ENCODE measurements at places on chromosomes 4 and X.

GRCh38 chr4:153089742-153090141, 114.5 kb upstream of the TRIM2 start:
- DNase-seq: no peak

DNA sequence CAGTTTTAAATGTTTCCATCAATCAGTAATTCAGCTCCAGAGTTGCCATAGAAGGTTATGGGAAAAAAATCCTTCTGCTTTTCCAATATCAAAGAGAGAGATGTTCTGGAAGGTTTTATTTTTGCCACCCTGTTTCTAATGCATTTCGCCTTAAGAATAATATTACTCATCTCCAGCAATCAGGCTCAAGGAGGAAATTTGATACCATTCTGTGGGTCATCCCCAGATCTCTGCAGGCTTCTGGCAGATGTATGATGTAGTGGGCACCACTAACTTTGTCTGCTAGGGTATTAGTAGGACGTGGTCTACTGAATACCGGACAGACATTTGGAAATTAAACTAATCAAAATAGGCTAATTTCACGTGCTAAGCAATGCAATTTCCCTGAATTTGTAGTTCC, 645.4 kb upstream of the TENM3 start:
- no peak for DNase-seq

DNA sequence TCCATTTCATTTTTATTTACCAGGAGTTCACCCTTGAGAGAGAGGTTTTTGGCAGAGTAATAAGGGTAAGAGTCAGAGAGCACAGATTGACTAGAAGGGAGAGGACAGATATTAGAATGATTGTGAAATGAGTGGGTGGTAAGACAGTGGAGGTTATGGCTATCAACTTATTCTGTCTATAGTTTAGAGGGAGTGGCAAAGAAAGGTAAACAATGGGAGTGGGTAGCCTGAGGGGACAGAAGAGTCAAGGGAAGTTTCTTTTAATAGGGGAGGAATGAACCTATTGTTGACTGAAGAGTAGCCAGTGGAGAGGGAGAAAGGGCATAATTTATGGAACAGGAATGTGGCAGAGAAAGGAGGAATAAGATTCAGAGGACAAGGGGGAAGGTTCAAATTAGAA, 186.5 kb upstream of the NRK start:
- no peak for DNase-seq

- no peak for DNase-seq
Measured at GRCh38 chr4:48853604-48854394, 22.9 kb downstream of the OCIAD1 start.

DNA sequence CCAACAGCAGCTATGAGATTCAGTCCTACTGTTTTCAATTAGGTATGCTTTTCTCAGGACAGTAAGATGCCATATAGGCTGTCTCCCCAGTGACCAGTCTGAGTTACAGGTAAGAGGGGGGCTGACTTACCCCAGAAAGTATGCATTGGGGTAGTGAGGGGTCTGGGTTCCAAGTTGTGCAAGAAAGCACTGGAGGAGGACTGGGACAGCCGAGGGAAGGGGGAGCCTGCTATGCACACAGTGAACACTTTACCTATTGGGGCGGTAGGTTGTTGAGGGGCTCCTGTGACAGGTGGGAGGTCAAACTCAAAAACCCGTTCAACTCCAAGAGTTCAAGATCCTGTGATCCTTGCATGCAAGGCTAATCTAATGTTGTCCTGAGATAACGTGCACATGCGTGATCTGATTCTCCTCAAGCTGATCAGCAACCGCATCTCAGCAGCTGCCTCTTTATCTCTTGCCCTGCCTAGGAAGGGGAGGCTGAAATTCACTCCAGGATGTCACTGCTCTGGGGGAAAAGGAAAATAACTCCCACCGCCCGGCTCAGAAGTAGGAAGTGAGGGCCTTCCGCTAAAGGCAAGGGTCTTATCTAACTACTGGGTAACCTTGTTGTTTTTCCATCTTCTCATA, 108.8 kb upstream of the KIT start:
- no peak for DNase-seq

DNA sequence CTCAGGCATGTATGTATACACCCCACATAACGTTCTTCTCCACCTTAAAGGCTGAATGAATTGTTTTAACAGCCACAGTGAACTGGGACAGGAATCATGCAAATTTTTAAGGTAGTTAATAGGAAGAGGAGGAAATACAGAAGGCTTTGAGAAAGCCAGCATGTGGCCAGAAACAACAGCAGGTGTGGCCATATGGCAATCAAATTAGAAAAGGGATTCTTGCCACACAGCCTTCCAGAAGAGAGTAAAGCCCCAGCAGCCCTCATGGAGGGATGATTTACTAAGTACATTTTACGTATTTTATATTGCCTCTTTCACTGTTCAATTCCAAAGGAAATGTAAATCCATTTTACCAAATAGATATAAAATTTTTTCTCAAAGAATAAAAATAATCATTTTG, 792.2 kb downstream of the ADGRL3 start:
- no peak for DNase-seq

GRCh38 chr4:163245044-163245728, 78.5 kb upstream of the NAF1 start:
- no peak for DNase-seq

GRCh38 chr4:77922158-77923094, 59.8 kb downstream of the MRPL1 start:
- DNase-seq: no peak

DNA sequence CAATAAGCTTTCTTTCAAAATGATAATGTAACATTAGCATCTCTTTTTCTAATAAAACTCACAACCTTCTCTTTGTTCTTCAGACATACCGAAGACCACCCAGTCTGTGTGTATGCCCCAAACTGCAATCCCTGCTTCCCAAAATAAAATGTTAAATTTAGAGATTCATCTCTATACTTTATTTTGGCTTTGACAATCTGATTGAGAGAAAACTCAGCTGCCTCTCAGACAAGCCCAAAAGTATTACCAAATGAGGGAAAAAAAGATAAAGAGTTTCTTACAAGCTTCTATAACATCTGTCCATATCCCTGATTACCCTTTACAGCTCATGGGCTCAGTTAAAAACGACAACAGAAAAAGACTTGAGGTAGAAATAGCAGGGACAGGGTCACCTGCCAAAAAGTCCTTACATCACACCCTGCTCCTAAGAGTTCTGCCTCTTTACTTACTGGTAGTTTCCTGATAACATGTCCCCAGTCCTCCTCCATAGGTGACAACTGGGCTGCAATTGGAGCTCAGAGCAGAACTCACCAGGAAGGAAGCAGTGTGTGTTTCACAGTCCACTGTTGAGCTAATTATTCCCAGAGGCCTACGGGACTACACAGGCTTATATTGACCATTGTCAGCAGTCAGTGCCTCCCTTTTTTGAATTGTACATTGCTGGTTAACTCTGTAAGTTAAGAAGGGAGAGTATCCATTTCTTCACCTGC, 70.9 kb upstream of the FAM9C start:
- no peak for DNase-seq

DNA sequence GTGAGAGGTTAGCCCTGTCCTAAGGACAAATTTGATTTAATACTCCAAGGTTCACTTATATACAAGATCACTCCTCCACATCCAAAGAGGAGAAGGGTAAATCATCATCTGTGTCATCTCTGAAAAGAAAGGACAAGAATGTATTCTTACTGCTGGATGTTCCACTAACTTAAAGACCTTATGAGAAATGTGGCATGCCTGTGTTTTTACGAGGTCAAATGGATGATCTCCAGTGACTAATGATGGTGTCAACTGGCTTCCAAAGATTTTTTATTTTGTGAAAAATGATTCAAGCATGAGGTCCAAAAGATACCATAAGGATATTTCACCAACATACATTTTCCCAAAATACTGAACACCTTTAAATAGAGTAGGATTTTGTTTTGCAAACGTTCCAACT, 143.4 kb downstream of the PTCHD1 start:
- no peak for DNase-seq

DNA sequence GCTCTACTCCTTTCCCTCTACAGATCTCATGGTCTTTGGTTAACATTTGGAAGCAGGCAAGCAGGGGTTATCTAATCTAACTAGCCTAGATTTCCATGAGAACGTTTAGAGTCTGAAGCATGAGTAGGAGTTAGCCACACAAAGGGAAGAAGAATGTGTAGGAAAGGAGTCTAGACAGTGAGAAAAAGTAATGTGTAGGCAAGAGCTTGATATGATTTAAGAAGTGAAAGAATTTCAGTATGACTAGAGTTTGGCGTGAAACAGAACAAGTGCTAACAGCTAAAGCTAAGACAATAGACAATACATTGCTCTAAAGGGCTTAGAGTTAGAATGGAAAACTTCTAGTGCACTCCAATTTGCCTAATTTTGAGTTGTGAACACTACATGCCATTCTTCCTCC, 10.8 kb downstream of the CXCL8 start:
- no peak for DNase-seq

- no peak for DNase-seq
Measured at GRCh38 chr4:8336412-8337075, 67.0 kb downstream of the HTRA3 start.

DNA sequence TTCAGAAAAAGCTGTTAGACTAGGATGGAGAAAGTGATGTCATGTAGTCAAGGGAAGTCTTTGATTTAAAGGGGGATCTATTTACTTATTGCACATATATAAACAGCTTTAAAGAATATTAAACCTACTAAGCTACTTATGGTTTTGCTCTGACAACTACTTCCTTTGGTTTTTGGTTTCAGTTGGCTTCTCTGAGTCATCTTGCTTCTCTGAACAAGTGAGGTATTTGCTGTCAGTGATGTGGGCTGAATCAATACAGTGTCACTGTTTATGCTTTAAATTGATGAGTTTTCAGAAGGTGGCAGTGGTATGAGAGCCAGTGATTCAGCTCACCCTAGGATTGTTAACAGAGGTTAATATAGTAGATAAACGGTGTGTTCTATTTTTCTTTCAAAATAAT, 75.1 kb downstream of the CEP44 start:
- no peak for DNase-seq

DNA sequence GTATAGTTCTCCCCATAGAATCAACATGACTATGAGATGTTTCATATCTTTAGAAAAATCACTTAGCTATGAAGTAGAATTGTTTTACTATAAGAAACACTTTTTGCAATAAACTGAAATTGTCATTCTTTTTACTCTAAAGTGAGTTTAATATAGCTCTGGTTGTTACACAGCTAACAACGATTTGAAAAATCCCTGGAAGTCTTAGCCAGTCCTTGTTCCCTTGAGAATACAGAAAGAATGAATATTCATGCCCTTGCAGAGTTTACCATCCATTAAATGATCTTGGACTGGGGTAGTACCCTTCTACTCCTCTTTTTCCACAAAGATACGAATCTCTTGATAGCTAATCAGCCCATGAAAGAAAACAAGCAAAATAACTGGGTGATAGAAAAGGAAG, 141.8 kb downstream of the JADE1 start:
- no peak for DNase-seq

- DNase-seq: no peak
Measured at GRCh38 chr4:73691759-73692158, 48.6 kb upstream of the CXCL8 start.

- DNase-seq: peak; percentile 56
Measured at GRCh38 chrX:116667346-116668134, 204.8 kb upstream of the CT83 start.

DNA sequence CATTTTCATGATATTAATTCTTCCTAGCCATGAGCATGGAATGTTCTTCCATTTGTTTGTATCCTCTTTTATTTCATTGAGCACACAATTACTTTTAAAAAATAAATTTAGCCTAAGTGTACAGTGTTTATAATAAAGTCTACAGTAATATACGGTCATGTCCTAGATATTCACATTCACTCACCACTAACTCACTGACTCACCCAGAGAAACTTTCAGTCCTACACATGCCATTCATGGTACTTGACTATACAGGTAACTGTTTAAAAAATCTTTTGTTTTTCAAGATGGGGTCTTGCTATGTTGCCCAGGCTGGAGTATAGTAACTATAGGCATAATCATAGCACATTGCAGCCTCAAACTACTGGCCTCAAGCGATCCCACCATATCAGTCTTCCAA, 348.1 kb downstream of the RAPGEF2 start:
- no peak for DNase-seq

- no peak for DNase-seq
Measured at GRCh38 chr4:128234836-128235235, 52.8 kb downstream of the PGRMC2 start.

DNA sequence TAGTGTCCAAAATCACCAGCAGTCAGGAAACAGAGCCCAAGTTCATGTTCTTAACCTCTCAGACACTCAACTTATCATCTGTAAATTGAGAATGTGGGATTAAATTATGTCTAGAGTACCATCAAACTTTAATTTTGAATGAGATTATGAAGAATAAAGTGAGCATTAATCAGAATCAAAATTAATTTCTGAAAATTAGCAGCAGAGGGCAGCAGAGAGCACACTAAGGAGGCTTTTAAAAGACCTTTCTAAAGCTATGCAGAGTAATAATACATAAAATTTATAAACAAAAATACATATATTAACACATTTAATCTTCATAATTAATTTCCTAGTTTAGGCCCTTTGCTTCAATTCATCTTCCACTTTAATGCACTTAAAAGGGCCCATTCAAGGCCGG, 7.1 kb downstream of the TASL start:
- DNase-seq: no peak

GRCh38 chrX:41441934-41442823, 5.0 kb upstream of the NYX start:
- peak; percentile 97 for DNase-seq

DNA sequence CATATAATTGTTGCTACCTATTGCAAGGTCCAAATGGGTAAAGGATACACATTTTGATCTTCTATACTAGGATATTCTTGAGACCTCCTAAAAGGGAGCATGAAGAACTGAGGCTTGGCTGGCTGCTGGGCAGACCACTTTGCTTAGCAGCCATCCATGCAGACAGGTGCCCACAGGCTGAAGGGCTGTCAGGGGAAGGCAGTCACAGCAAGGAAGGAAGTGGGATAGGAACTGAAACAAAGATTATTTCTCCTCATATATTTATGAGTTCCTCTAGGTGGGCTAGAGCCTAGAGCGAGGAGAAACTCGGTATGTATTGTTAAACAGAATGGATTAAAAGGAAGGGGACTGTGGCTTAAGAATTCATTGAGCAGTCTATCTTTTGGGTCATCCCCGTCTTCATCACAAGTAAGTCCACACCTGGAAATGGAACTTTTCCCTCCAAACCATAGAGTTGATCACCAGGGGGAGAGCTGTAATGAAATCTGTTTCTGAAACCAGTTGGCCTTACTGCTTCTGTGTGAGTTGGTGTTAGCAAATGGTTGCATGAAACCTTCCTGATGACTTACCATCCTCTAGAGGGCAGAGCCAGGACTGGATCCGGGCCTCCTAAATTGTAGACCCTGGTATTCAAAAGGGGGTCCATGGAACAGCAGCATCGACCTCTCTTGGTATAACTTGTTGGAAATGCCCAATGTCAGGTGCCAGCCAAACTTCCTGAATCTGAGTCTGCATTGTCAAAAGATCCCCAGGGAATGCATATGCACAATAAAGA, 42.3 kb downstream of the AFF2 start:
- DNase-seq: no peak

- DNase-seq: no peak
Measured at GRCh38 chr4:155889031-155889793, 14.3 kb upstream of the TDO2 start.

DNA sequence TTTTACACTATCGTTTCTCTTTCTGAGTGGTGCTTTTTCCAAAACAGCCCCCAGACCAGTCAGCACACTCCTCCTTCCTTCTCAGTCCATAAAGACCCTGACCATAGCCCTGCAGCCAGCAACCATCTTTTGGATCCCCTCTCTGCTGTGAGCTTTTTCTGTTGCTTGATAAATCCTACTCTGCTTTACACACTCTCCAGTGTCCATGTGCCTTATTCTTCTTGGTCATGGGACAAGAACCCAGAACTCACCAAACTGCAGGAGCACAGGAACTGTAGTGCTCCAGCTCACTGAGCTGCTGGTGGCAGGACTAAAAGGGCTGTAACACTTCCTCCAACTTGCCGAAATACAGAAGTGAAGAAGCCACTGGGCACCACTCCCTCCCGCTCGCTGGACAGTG, 32.5 kb downstream of the COX18 start:
- no peak for DNase-seq
